ENCODE measurements at places on chromosomes 1 and 21.

GRCh38 chr1:243443557-243443956 lies 187.7 kb downstream of the SDCCAG8 start:
- DNase-seq: no peak

DNA sequence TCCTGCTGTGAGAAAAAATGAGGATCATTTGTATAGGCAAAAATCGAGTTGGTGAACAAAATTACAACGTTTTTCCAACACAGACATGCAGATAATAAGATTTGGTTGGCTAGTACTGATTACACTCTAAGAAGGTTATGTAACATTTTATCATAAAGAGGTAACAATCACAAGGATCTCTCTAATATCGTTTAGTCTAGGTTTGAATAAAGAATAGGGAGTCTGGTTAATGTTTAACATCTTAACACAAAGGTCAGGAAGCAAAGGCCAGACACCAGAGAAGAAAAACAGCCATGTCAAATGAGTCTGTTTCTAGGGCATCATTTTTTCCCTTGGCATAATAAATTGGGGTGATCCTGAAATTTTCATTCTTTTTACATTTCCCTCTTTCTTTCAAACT lies 207.4 kb upstream of the CHRM3 start:
- DNase-seq: no peak

GRCh38 chr1:236888903-236889302 lies 93.8 kb downstream of the MTR start:
- no peak for DNase-seq

DNA sequence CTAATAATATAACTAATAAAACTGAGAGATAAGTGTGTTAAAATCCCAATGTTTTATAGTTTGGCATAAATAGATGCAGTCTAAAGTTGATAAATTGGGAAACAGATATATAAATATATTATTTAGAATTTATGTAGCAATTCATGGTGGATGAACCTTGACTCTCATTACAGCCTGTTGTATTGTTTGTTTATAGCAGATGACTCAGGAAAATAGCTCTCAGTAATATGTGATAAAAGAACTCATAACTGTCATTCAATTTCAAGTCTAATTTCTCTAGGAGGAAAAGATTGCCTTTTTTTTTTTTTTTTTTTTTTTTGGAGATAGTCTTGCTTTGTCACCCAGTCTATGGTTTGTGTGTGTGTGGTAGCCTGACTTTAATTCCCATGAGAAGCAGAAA lies 603.2 kb upstream of the PKN2 start:
- DNase-seq: no peak

DNA sequence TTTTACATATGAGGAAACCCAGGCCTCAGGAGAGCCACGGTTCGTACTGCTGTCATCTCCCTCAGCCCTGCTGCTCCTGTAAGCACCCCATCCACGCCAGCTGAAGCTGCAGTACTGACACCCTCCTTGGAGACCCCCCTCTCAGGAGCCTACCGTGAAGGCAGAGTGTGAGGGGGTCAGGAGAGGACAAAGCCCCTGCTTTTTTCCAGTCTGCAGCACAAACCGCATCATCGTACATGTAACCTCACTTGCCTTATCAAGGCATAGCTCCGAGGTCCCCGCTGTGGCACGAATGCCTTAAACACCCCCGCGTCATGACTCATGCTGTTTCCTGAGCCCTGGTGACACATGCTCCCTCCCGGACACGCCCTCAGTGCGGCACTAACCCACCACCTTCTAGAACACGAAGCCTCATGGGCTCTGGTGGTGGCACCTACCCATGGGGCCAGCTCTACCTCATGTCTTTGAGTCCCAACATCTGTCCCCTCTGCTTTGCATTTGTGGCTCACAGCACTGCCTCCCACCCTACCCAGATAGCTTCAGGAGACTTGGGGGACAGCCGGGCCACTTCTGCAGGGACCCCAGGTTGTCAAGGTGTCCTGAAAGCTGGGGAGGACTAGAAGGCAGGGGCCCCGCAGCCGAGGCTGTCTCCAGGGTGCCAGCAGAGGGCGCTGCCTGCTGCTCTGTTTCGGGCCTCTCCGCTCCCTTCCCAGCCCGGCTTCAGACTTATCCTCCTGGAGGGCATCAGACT lies 4.9 kb downstream of the SH3BGRL3 start:
- DNase-seq: peak; percentile 40

GRCh38 chr1:173554089-173554488 lies 48.8 kb downstream of the SLC9C2 start:
- DNase-seq: no peak

GRCh38 chr1:154348429-154349076 lies 23.2 kb downstream of the ATP8B2 start:
- no peak for DNase-seq

DNA sequence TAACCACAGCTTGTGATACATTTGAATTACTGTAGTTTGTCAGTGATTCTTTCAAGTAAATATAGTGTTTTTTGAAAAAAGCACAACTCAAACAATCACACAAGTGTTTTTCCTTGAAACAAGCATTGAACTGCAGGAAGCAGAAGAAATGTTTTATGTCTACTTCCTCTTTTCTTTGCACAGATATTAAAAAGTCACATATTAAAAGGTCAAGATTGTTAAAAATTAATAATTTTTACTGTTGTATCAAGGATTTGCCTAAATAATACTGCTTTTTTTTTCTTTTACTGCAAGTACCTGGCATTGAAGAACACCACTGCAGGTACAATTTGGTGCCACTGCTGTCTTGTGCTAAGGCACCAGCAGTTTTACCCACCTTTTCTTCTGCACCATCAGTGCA lies 214.2 kb upstream of the C1orf105 start:
- no peak for DNase-seq

GRCh38 chr1:72516264-72516663 lies 233.9 kb upstream of the NEGR1 start:
- no peak for DNase-seq

- DNase-seq: no peak
Measured at GRCh38 chr1:65195495-65196417, 47.8 kb downstream of the AK4 start.

DNA sequence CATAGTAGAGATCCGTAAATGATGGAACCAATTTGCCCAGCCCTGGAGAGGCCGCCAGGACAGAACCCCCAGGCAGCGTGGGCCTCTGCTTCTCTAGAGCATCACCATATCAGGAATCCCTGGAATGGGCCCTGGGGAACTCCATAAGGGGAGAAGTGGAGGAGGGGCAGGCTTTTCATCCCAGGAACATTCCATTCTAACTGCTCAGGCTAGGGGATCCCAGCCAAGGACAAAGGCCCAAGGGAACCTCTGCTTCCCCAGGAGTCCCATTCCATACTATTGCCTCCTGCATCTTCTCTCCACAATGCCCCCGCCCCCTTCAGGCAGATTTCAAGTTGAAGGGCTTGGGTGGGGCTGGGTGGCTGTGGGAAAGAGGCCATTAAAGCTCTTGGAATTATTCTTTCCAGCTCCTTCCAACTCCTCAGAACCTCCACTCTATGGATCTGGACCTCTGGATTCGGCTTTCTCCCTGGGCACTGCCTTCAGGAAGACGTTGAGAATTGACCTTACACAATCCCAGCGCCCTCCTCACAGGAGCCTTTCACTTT lies 6.0 kb downstream of the TRNP1 start:
- peak; percentile 50 for DNase-seq

- DNase-seq: no peak
Measured at GRCh38 chr21:45332415-45332814, 44.7 kb upstream of the POFUT2 start.

DNA sequence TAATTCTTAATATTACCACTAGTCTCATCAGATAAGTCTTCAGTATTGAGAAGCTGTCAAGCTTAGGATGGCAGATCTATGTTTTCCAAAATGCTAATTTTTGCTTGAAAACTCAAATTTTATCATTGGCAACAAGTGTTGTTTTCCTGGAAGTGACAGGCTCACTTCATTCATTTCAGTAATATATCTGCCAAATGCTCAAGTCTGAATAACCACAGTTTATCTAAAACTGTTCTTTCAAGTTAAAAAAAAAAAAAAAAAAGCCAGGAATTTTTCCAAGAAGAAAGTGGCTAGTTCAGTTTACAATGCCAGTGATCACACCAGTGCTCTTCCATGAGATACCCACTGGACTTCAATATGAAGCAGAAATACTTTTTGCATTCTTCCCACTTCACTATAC lies 20.6 kb downstream of the SMYD2 start:
- no peak for DNase-seq

DNA sequence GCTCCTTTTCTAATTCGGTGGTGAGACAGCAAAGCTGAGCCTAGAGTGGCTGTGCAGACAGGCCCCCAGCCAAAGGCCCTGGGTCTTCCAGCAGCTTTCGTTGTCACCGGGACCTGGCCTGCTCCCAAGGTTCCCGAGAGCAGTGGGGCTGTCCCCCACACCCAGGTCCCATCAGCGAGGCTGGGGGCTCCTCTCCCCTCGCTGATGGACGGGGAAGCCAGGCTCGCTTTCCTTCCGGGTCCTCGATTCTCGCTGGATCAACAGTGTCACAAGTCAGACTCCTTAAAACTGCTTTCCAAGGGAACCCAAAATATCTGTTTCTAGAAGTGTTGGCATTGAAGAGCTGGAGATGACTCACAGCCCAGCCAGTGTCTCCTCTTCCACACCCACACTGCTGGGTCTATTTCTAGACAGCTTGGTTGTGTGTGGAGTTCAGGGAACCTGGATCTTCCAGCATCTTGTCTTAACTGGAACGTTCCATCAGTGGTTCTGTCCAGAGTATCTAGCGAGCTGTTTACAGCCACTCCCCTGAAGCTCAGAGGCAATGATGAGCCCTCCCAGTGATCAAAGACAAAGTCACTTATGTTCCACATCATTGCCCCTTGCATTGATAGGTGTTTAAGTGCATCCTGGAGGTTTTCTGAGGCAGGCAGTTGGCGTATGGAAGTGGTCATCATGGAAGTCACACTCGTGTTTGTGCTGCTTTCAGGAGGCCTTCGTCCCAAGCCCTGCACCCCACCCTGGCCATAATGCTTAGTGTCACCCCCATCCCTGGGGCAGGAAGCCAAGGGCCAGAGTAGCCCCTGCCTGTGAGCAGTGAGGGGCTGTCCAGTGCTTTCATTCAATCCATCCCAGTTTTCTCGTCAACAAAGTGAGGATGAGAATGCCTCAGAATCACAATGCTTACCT lies 35.2 kb downstream of the RRP1 start:
- DNase-seq: no peak

DNA sequence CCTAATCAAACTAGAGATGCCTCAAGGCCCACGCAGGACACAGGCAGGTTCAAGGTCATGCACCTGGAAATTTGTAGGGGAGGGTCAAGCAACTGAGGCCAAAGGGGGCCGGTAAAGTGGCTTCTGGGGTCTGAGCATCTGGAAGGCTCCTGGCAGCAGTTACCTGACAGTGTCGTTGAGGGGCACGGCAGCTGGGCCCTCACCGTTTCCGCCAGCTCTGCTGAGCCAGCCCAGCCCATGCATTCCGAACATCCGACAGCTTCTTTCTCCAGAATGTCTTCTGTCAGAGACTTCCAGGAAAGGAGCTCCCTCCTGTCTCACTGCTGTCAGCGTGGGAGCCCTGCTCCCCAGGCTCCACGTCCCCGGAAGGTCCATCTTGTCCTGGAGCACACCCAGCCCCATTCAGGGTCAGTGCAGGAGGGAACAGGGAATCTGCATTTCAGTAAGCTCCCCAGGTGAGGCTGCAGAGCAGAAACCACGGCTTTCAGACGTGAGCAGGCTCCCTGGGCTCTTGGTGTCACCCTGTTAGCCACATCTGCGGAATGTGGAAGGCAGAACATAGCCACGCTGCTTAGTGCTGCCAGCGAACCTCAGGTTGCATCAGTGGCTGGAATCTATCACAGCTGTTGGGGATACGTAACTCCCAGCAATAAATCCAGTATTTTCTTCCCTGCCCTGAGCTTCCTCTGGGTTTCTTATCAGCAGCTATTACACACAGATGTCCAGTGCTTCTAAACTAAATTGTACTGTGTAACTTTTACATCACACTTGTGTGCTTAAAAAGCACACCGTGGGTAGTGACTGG lies 36.3 kb upstream of the FAM3B start:
- peak; percentile 28 for DNase-seq

- DNase-seq: no peak
Measured at GRCh38 chr1:232212253-232212652, 417.7 kb downstream of the SIPA1L2 start.

- no peak for DNase-seq
Measured at GRCh38 chr1:181090641-181091126, 2.2 kb downstream of the IER5 start.

DNA sequence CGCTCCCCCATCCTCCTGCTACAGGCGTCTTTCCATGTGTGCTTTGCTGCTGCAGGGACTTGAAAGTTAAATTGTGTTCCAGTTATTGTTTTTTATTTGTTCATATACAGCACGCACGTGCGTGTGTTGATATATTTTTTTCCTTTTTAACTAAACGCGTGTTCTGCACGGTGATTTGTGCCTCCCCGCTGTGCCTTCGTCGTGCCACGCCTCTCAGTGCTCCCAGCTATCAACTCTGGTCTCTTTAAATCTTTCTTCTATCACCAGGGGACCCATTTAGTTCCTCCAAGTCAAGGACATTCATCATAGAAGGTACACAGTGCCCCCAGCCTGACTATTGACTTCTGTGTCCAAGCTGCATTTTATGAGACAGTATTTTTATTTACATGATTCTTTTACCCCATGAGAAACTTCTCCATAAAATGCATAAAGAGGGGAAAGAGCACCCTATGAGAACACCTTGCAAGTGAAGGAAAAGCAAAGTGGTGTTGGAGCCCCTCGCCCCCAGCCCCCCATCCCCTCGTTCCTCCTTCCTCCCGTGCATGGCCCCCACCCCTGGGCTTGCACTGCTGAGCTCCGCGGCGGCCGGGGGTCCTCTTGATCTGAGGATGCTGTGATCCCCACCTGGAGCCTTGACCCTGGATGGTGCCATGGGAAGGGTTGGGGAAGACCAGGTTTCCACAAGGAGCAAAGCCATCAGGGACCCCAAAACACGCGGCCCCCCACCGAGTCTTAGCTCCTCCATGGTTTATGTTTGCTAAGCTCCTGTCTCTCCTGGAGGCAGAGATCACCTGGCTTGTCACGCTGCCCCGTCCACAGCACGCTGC lies 45.5 kb downstream of the KCNAB2 start:
- DNase-seq: no peak

GRCh38 chr1:24235921-24236788 lies 49.1 kb upstream of the IFNLR1 start:
- DNase-seq: no peak

DNA sequence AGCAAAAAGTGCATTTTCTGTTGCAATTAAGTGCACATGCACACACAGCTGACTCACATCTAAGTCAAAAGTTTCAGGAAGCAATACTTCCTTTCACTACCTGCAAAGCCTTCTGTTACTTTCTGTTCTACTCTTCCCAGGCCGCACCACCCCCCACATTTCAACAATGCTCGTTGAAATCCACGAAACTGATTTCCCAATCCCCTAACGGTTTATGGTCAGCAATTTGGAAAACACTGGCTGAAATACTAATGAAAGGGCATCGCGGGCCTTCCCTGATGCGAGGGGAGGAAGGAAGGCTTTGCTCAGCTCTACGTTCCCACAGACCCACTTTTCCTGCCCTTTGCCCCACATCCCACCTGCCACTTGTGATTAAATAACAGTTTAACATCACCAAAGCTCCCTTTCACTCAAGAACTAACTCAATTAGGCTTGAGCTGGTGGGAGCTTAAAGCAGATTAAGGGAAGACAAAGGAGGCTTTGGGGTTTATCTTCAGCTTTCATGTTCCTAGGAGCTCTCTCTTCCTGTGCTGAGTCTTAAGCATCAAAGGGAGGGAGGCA lies 243.2 kb upstream of the RAB4A start:
- DNase-seq: peak; percentile 66
